ENCODE measurements at places on chromosomes 5 and 9. TPM values are rescaled to one million over a fixed set of nuclear protein-coding genes. Genes with fewer than 3 reads are reported as not detected.

HCN1 gene
- polyA plus RNA-seq, result not detected

FOXD4L5 gene
- not detected for polyA plus RNA-seq

SLC36A2 gene
- not detected for polyA plus RNA-seq

PCDHGB5 gene
- polyA plus RNA-seq, result 0.17 TPM

PCDHB14 gene
- polyA plus RNA-seq, result not detected

TIMD4 gene
- polyA plus RNA-seq, result 2.0 TPM

PCDHGC4 gene
- not detected for polyA plus RNA-seq

COL15A1 gene
- not detected for polyA plus RNA-seq

IFNA21 gene
- not detected for polyA plus RNA-seq

MOB3B gene
- not detected for polyA plus RNA-seq

GFPT2 gene
- not detected for polyA plus RNA-seq

DNA sequence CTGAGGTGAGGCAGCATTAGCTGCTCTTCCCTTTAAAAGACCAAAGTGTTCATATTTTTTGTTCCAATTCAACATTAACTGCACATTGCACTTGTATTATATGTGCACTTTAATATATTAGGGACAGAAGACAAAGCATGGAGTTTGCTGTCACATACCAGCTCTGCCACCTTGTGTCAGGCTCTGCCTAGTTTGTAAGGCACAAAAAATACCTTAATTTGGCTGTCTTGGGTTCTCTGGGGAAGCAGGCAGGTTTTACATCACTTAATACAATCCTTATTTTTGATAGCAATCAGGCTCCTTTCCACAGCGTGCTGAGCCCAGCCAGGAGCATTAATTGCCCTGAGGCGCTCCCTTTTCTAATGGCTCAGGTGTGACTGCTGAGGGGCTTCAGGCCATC lies 131.8 kb downstream of the SCAMP1 start:
- DNase-seq, result no peak

- DNase-seq, result no peak
Measured at GRCh38 chr9:98971915-98972223, 28.2 kb downstream of the COL15A1 start.

DNA sequence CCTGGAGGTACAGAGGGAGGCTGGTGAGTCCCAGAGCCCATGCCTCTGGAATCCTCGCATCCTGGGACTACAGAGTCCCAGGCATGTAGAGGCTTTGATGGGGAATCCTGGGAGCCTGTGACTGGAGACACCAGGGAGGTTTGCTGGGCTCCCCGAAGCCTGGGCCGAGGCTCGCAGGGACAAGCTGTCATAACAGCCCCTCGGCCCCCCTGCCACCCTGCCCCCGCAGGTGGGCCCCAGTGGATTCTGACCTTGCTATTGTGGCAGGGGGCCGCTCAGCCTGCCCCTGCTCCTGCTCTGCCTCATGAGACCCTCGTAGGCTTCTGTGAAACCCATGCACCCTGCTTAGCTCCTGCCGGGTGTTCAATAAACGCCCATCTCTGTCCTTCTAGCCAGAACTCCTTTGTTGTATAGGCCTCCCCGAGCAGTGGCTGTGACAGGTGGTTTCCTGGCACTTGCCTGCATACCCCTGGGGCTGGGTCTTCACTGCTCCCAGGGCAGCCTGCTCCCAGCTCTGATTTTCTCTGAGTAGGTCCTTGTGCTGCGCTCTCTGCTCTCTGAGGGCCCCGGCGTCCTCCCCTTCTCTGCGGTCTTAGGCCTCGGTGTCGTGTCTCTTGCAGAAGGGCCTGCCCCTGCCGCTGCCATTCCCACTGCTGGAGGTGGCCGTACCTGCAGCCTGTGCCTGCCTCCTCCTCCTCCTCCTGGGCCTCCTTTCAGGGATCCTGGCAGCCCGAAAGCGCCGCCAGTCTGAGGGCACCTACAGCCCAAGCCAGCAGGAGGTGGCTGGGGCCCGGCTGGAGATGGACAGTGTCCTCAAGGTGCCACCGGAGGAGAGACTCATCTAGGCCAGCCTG lies 20.4 kb downstream of the CRB2 start:
- no peak for DNase-seq

DNA sequence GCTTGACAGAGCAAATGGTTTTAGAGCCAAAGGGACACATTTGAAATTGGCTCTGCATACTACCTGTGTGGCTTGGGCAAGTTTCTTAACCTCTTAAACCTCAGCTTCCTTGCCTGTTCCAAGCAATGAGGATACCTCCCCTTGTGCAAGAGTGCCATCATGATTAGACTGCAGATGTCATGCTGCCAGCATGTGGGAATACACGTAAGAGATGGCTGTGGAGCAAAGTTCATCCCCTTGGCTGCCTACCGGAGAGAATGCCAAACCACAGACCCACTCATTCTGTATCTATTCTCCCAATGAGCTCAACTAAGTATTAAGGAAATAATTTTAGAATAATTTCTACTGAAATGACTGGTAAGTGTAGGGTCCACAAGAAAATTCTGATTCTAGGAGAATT lies 101.3 kb downstream of the WDR41 start:
- no peak for DNase-seq

DNA sequence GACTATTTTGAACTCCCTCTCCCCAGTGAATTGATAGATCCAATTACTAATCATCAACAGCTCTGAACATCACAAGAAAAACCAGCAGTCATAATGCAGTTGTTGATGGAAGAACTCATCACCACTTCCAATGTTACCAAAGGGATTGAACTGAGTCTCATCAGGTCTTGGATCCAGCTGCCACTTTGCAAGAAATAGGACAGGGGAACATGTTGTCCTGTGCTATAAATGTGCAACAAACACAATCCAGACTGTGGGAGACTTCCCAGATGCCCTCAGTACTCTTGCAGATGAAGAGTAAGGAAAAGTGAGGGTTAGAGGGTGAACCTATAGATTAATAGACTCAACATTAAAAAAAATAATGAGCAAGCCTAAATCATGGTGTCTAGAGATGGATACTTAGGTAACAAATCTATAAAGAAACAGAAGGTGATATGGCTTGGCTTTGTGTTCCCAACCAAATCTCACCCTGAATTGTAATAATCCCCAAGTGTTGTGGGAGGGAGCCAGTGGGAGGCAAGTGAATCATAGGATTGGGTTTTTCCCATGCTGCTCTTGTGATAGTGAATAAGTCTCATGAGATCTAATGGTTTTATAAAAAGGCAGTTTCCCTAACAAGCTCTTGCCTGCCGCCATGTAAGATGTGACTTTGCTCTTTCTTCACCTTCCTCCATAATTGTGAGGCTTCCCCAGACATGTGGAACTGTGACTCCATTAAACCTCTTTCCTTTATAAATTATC lies 63.4 kb upstream of the PAPPA start:
- DNase-seq, result no peak

DNA sequence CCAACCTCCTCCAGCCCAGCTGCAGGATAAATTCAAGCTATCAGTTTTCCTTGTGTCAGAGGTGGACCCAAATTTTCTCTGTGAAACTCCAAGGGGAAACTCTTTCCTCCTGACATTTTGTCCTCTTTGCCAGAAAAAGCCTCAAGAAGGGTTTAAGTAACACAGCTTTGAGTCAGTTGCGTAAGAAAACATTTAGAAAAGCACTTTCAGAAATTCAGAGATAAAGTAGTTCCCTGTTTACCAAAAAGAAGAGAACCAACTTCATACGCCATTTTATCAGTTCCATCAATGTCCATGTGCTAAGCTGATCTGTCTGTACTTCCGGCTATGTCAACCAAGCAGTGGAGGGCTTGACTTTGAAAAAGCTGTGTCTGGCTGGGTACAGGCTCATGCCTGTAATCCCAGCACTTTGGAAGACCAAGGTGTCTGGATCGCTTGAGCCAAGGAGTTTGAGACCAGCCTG lies 19.9 kb upstream of the SUSD1 start:
- no peak for DNase-seq

DNA sequence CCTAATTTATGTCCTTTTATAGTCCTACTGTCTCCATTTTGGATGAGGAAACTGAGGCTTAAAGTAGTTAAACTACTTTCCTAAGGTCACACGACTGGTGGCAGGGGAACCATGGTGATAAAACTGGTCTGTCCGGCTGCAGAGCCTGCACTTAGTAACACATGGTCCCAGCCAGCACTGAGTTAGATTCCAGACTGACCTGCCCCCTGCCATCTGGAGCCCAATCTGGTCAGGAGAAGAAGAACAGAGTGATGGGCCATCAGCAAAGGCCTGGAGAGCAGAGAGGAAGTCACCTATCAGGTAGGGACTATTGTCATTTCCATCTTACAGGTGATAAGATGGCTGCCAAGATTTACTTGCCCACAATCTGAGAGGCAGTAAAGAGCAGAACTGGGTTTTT lies 86.6 kb upstream of the SLC25A48 start:
- DNase-seq, result no peak

DNA sequence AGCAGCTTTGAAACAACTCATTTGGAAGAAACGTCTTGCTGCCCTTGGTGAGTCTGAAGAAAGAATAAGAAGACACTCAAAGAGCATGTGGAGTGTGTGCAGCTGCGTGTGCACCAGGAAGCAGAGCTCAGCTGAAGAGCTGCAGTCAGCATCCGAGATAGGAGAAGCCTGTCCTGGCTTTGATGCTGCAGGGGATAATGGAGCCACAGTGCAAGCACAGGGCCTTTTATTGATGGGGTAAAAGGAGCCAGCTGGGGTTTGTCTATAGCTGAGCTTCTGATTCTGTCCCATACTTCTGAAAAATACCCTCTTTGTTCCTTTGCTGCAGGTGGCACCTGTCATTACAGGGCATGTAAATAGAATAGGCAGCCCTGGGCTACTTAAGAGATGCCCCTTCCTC lies 375.7 kb upstream of the ZNF462 start:
- DNase-seq, result no peak

- no peak for DNase-seq
Measured at GRCh38 chr5:28967848-28968247, 1929.5 kb upstream of the CDH9 start.

DNA sequence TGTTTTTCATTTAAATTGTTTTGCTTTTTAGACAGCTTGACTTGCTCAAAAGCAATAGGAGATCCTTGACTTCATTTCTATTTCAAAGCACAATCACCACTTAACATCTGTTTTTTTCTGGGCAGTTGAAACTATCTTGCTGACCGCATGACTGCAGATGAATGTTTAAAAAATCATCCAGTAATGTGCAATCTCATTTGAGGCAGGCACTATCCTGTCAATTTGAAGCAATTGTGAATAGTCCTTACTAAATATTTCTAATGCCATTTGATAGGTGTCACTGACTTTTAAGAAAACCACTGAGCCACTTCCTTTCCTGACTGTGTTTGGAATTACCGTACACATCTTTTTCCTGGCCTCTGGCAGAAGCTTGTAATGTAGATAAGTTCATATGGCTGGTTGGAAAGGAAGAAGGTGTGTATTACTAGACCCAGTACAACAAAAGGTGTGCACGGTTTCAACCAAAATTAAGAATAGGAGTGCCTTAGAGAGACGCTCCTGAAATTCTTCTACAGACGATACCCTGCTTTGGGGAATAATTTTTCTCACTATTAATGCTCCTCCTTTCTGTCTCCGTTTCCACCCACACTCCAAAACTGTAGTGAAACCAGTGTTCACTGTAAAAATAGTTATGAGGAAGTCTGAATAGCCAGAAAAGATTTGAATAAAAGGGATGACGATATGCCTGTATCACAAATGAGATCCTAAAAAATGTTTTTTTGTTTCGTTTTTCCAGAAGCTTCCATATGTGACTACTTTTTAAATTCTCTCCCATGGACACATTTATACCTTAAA lies 136.7 kb upstream of the MOCS2 start:
- DNase-seq, result no peak

DNA sequence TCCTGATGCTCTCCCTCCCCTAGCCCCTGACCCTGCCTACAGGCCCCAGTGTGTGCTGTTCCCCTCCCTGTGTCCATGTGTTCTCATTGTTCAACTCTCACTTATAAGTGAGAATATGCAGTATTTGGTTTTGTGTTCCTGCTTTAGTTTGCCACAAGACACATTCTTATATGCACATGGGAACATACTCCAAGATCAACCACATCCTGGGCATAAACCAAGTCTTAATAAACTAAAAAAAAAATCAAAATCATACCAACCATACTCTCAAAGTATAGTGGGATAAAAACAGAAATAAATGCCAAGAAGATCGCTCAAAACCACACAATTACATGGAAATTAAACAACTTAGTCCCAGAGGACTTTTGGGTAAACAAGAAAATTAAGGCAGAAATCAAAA lies 11.2 kb upstream of the ZCCHC9 start:
- DNase-seq, result no peak

- peak; percentile 30 for DNase-seq
Measured at GRCh38 chr5:110625376-110625999, 101.0 kb downstream of the TMEM232 start.

- no peak for DNase-seq
Measured at GRCh38 chr5:138615461-138615860, 40.3 kb upstream of the HSPA9 start.

DNA sequence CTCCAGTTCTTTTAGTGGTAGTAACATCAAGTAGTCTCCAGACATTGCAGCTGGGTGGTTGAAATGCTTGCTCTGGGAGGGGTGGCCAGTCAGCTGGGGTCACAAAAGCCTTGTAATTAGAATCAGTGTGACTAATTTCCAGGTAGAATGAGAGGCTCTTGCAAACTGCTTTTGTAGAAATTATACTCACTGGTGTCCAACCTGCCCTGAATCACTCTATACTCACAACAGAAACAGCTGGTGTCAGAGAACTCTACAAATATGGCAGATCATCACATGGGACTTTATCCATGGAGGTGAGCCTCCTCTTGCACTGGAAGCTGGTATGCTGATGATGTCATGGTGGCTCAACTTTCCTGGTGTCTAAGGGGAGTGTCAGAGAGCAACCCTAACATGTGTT lies 71.3 kb downstream of the SH3TC2 start:
- no peak for DNase-seq

GRCh38 chr5:75891736-75892135 lies 174.5 kb upstream of the POC5 start:
- DNase-seq, result no peak

DNA sequence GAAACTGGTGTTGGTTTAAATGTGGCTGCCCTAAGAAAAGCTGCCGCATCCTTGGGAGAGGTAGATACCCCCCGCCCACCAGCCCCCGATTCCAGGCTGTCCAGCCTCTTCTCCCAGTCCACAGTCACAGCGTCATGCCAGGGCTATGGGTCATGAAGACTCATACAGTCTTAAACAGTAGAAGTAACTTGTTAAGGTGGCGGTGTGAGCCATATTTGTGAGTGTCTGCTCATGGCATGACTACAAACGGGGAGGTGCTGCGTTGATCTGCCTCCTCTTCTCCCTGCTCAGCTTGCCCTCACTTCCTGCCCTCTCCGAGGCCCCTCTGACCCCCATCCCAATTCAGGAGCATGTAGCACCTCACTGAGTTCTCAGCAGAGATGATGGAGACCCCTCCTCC lies 20.8 kb downstream of the FGD3 start:
- DNase-seq, result no peak

- DNase-seq, result no peak
Measured at GRCh38 chr5:53366245-53366644, 114.2 kb upstream of the FST start.

GRCh38 chr5:143828710-143829109 lies 16.7 kb downstream of the HMHB1 start:
- DNase-seq, result no peak

GRCh38 chr9:116900543-116900942 lies 213.4 kb downstream of the TRIM32 start:
- DNase-seq, result no peak
